Suprapubic skin (tissue), 4 donors: ENCODE measurements at places on chromosomes 5 and 9. TPM values are rescaled to one million over a fixed set of nuclear protein-coding genes. Genes with fewer than 3 reads are reported as not detected.

Gene UBAC1
- 68.2 TPM for total RNA-seq

Gene SLCO6A1
- total RNA-seq, result not detected

Gene CNTNAP3
- total RNA-seq, result 21.0 TPM

DNA sequence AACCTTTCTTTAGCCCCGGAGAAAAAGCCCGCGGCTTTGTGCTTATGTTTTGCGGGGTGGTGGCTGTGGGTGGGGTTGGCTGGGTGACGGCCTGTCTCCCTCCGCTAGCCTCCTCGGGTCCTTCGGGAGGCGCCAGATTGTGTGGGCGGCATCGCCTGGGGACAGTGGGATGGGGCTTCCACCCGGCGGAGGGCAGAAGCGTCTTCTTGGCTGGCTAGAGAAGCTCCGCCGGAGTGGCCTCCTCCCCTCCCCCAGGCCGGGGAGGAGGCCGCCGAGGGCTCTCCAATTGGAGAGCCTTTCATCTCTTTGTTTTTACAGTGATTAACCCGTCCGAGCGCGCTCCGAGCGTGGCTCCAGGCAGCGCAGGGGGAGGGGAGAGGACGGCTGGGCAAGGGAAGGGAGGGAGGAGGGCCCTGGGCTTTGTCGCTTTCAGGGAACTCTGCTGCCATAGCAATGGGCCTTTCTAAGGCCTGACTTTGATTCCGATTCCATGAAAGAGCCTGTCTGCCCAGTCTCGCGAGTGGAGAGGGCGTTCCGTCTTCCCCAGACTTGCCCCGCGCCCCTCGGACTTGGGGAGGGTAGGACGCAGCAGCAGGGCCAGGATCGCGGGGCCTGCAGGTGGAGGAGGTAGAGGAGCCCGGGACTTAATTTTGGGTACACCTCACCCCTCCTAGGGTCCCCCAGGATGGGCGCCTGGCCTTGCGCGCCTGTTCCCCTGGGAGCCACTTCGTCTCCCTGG is 36.7 kb upstream of the TIFAB start:
- peak overlapping the region; percentile 46 for H3K4me3 ChIP-seq
- no peaks in the 10 kb centered on the region for H3K36me3 ChIP-seq
- DNase-seq, result no peak
- peaks cover 44% of the 10 kb centered on the region for H3K4me1 ChIP-seq

DNA sequence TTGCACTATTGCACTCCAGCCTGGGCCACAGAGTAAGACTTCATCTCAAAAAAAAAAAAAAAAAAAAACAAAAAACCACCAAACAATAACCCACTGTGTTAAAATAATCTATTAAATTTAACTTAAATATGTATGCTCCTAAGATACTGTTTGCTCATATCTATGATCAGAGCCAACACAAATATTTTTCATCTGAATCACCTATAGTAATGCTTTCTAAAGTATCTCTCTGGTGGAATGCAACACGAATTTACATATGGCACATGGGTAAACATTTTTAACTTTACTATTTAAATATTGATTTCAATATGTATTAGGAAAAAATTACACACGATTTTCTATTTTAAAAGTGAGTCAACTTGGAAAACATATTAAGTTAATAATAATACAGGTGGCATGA is 196.4 kb downstream of the RFX3 start:
- no peaks in the 10 kb centered on the region for H3K4me1 ChIP-seq
- no peaks in the 10 kb centered on the region for H3K36me3 ChIP-seq
- no peak for DNase-seq
- H3K27me3 ChIP-seq, result no peaks in the 10 kb centered on the region
- no peak overlapping the region for H3K4me3 ChIP-seq

DNA sequence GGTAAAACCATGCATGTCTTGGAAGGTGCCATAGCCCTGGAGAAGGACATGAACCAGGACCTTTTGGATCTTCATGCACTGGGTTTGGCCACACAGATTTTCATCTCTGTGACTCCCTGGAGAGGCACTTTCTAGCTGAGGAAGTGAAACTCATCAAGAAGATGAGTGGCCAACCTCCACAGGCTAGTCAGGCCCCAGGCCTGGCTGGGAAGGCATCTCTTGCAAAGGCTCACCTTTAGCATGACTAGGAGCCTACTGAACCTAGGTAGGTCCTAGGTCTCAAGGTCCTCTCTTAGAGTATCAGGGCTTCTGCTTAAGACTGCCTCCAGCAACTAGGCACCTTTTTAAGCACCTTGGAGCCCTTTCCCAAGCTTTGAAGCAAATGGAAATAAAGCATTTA is 1448.7 kb upstream of the ACO1 start:
- no peaks in the 10 kb centered on the region for H3K4me1 ChIP-seq
- no peak overlapping the region for H3K27ac ChIP-seq
- H3K36me3 ChIP-seq, result no peaks in the 10 kb centered on the region
- H3K4me3 ChIP-seq, result no peak overlapping the region
- no peaks in the 10 kb centered on the region for H3K27me3 ChIP-seq
- DNase-seq, result no peak

GRCh38 chr5:53249529-53250200 is 140.1 kb upstream of the MOCS2 start:
- H3K36me3 ChIP-seq, result no peaks in the 10 kb centered on the region
- H3K27me3 ChIP-seq, result no peaks in the 10 kb centered on the region
- H3K4me3 ChIP-seq, result no peak overlapping the region
- H3K4me1 ChIP-seq, result peaks cover 3% of the 10 kb centered on the region
- no peak overlapping the region for H3K27ac ChIP-seq
- no peak for DNase-seq

DNA sequence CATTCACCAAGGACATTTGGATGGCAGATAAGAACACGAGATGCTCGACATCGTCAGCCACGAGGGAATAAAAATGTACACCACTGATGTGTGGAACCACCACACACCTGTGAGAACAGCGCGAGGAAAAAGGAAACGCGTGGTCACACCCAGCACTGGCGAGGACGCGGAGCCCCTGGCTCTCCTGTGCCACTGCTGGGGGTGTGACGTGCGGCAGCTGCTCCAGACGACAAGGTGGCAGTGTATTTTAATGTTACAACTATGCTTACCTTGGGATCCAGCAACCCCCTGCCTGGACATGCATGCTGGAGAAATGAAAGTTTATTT is 13.6 kb upstream of the CEP72 start:
- no peaks in the 10 kb centered on the region for H3K36me3 ChIP-seq
- no peaks in the 10 kb centered on the region for H3K4me1 ChIP-seq
- peaks cover 53% of the 10 kb centered on the region for H3K27me3 ChIP-seq
- H3K4me3 ChIP-seq, result no peak overlapping the region
- H3K27ac ChIP-seq, result no peak overlapping the region

- no peak overlapping the region for H3K27ac ChIP-seq
- H3K36me3 ChIP-seq, result no peaks in the 10 kb centered on the region
- H3K4me1 ChIP-seq, result no peaks in the 10 kb centered on the region
- H3K4me3 ChIP-seq, result no peak overlapping the region
- H3K27me3 ChIP-seq, result peaks cover 9% of the 10 kb centered on the region
These were observed 78.9 kb downstream of the NSUN2 start for GRCh38 chr5:6553972-6554371.

GRCh38 chr9:5499889-5500398 is 10.4 kb upstream of the PDCD1LG2 start:
- H3K4me3 ChIP-seq, result no peak overlapping the region
- H3K27me3 ChIP-seq, result no peaks in the 10 kb centered on the region
- H3K36me3 ChIP-seq, result no peaks in the 10 kb centered on the region
- H3K4me1 ChIP-seq, result peaks cover 14% of the 10 kb centered on the region

DNA sequence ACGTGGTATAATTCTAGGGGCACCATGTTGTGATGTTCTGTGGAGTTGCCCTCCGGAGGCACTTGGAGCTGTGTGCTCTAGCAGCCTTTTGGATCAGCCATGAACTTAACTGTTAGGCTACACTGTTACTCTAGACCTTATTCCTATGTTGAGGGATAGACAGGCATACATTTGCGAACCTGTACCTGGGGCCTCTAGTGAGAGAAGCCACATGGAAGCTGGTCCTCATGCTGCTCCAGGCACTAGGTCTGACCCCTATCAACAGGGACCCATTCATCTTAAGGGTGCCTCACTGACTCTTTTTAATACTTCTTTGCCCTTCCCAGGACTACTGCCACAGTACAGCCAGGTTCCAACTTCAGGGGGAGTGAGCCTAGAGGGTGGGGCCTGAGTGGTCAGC is 594.8 kb downstream of the RAB3C start:
- no peaks in the 10 kb centered on the region for H3K4me1 ChIP-seq
- H3K4me3 ChIP-seq, result no peak overlapping the region
- no peaks in the 10 kb centered on the region for H3K36me3 ChIP-seq
- no peak for DNase-seq

- H3K36me3 ChIP-seq, result no peaks in the 10 kb centered on the region
- no peak for DNase-seq
- H3K4me1 ChIP-seq, result peaks cover 24% of the 10 kb centered on the region
- H3K27ac ChIP-seq, result no peak overlapping the region
- no peak overlapping the region for H3K4me3 ChIP-seq
These were observed 26.4 kb downstream of the TNPO1 start for GRCh38 chr5:72842816-72843215.

GRCh38 chr5:111386832-111387162 is 125.5 kb downstream of the STARD4 start:
- no peak overlapping the region for H3K4me3 ChIP-seq
- H3K36me3 ChIP-seq, result no peaks in the 10 kb centered on the region
- no peak overlapping the region for H3K27ac ChIP-seq
- no peaks in the 10 kb centered on the region for H3K27me3 ChIP-seq
- DNase-seq, result no peak
- no peaks in the 10 kb centered on the region for H3K4me1 ChIP-seq

GRCh38 chr5:151870820-151871219 is 53.8 kb downstream of the GLRA1 start:
- no peaks in the 10 kb centered on the region for H3K27me3 ChIP-seq
- H3K27ac ChIP-seq, result no peak overlapping the region
- H3K4me3 ChIP-seq, result no peak overlapping the region
- DNase-seq, result no peak
